ENCODE measurements at places on chromosomes 4 and X. TPM values are rescaled to one million over a fixed set of nuclear protein-coding genes. Genes with fewer than 3 reads are reported as not detected.

DNA sequence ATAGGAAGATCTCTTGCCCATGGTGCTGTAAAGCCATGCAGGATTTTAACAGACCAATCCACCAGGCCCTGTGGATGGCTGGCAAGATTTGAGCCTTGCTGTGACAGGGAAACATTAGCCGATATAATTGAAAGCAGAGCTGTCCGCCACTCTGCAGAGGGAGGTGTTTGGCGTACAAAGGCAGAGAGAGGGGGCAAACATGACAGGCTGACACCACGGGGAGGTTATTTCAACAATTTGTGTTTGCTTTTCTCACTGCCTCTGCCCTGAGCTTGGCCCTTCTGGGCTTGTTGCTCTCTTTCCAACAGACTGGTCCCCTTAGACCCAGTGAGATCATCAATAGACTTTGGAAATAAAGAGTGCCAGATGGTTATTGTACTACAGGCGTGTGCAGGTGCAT is 59.4 kb downstream of the CLNK start:
- no peak for DNase-seq

DNA sequence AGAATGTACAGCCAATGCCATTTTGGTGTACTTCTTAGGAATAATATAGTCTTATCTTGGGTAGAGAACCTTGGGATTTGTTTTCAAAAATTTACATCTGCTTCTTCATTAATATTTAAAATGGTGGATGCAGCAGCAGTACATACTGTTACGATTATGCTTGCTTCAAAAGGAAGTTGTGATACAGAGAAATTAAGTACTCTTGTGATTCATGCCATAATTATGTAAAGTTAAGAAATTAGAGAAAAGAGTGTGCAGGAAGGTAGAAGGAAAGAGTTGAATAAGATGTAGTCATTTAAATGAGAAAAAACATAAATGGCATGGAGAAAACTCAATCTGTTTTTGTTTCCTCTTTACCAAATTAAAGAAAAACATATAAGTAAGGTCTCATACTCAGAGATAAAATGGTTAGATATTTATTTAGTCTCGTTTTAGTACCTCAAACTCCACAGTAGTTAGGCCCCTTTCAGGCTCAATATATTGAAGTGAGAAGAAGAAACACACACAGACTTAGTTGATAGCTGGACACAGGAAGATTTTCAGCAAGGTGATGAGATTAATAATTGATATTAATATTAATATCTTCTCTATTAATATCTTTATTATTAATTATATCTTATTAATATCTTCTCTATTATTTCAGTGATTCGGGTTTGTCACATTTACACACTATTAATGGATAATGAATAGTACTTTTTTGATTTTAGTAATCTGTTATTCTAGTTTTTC is 70.1 kb upstream of the HPGD start:
- no peak for DNase-seq

DNA sequence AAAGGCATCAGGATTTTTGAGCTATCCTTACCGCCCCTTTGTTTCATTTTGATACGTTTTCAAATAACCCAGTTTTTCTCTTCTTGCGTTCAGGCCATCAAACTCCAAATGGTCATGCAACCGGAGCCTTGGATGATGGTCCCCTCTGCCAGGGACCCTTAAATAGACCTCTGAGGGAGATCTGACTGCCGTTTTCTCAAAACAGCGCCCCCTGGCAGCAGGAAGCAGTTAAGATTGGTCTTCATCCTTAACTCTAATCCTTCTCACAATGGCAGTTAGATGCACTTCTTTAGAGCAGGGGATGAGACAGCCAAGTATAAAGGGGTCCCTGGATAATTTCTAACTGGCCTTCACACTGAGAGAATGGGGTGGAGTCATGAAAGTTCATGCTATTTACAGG is 525.0 kb upstream of the SPANXN1 start:
- no peak for DNase-seq

NPY2R gene
- total RNA-seq, result not detected

DNA sequence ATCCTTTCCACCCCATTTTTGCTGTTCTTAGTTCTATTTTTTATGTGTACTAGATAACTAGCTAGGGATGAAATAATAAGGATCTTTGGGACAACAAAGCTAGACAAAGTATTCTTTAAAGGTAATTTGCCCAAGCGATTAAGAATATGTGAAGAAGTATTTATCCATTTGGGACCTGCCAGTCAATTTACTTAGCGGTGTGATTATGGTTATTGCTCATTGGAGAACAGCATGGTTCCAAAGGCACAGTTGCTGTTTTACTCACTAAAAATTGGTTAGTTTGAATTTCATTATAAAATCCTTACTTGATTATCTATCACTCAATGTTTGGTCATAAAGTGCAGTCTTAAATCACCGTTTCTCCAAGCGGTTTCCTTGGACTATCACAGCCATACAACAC is 124.1 kb downstream of the SNCA start:
- DNase-seq, result no peak

PPP2R3B gene
- 31.7 TPM for total RNA-seq

DNA sequence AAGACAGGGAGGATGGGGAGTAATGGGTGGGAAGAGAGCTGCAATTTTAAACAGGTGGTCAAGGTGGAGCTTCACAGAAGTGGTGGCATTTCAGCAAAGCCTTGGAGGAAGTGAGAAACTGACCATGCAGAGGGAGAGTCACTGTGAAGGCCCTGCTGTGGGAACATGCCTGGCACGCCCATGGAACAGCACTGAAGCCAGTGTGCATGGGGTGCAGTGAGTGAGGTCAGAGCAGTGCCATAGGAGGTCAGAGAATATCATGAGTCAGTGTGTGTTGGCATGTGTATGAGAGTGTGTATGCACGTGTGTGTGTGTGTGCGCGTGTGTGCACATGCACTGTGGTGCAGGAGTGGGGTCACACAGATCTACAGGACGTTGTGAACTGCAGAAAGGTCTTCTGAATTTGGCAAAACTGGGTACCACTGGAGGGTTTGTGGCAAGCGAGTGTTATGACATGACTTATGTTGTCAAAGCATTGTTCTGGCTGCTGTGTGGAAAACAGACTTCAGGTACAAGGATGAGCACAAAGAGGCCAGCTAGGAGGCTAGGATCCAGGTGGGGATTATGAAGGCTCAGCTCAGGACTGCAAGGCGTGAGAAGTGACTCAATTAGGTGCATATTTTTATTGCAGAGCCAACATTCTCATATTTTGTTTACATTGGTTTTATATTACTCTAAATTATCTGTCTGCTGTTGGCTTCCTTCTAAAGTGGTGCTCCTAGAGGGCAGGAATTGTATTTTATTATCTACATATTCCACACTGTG is 34.0 kb downstream of the ZNF827 start:
- no peak for DNase-seq

- no peak for DNase-seq
Measured at GRCh38 chrX:150625875-150626274, 57.5 kb downstream of the MTM1 start.

DNA sequence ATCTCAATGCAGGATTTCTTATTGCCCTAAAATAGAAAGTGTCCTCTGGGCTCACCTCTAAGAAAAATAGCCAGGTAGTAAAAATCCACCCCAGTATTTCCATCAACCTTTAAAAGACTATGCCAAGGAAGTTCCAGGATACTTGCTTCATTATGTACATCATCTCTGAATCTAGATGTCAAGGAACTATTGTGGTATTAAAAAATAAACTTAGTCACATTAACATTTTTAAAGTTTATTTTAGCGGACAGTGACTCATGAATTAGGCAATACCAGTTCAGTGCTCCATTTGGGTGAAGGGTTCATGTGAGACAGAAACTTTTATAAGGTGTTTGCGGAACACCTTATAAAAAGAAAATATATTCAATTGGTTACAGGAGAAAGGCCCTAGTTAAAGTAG is 209.2 kb downstream of the ADAM29 start:
- DNase-seq, result no peak

DNA sequence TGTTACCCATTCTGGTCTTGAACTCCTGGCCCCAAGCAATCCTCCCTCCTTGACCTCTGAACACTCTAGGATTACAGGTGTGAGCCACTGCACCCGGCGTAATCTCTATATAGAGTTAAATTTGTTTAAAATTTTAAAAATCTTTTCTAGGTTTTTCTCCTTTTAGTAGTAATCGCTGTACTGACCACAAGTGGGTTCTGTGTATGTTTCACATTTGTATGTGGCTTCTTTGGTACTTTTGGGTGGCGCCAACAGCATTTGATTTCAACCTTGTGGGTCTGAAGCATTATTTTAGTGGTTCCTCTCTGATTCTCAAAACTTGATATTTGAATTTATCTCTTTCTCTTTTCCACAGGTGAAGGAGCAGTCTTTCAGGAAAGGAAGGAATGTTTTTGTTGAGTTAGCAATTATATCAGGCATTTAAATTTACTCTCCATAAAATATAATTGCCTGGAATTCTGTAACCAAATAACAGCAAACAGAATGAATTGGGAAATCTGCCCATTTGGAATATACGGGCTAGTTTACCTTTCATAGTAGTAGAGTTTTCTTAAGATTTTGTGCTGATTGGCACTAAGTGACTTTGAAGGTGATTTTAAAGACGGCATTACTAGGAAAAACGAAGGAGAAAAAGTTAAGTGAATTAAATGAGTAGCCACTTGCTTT is 29.5 kb downstream of the ARHGAP10 start:
- no peak for DNase-seq

- no peak for DNase-seq
Measured at GRCh38 chr4:138204507-138204906, 37.6 kb downstream of the SLC7A11 start.

DNA sequence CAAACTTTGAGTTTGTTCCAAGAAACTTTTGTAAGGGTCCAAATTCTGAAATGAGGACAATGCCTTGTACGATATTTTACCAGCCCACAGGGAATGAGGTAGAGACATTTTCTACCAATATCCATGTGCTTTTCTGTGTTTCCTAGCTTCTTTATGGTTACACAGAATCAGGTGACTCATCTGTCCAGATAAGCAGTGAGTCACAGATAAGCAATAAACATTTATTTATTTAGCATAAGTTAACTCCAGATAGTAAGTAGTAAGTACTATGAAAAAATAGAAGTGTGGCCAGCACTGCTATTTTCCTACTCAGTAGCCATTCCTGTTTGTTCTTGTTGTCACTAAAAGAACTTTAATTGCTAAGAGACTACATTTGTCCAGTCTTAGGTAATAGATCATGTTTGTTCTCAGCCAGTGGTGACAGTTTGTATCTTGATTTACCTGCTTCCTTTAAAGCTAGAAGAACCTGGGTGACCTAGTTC is 7.4 kb downstream of the AFF1 start:
- DNase-seq, result no peak

MGST2 gene
- 8.7 TPM for total RNA-seq

GRCh38 chr4:100819505-100819904 is 301.7 kb upstream of the EMCN start:
- no peak for DNase-seq

- DNase-seq, result no peak
Measured at GRCh38 chrX:103151799-103152198, 58.9 kb upstream of the NXF3 start.

FGF16 gene
- not detected for total RNA-seq

DNA sequence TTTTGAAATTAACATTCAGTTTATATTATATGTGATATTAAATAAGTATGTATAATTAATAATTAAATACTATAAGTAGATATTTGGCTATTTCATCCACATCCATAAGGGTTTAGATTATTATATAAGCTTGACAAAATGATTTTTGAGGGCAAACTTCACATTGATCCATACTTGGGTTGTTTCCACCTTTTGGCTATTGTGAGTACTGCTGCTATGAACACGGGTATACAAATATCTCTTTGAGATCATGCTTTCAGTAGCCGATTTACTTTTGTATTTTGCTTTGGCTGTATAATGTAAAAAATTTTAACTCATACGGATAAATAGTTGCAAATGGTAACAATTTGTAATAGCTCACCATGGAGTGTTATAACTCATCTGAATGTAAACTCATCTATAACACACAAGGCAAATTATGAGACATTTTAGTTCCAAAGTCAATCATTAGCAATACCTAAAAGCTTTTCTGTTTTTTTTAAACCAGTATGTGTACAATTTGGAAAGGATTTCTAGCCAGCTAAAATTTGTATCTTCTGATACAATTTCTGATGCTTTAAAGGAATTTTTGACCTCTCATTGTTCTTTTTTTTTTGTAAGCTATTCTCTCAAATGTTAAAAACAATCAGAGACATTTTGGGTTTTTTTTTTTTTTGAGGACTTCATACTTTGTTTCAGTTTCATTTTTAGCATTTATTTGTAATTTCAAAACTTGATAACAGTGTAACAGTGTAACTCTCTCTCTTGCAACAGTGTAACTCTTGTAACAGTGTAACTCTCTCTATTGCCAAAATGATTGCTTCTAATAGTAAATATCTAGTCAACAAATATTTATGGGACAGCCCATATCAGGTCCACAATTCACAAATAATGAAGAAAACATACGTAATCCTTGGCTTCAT is 51.8 kb upstream of the ARX start:
- DNase-seq, result no peak

DNA sequence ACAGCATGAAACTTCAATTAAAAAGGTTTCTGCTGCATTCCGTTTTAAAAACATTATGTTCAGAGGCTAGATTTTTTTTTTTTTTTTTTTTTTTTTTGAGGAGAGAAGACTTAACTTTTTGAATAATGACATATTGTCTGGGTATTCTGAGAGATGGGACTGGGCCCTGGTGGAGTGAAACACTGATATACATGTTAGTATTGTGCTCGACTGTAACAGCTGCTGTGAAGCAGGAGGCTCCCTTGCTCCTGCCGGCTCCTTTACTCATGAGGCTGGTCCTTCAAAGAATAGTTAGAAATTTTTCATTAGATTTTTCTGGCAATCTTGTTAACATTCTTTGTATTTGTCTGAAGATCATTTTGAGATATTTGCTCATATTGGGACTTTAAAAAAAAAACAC is 73.3 kb downstream of the TMEM131L start:
- no peak for DNase-seq

SMIM20 gene
- total RNA-seq, result 28.0 TPM

DNA sequence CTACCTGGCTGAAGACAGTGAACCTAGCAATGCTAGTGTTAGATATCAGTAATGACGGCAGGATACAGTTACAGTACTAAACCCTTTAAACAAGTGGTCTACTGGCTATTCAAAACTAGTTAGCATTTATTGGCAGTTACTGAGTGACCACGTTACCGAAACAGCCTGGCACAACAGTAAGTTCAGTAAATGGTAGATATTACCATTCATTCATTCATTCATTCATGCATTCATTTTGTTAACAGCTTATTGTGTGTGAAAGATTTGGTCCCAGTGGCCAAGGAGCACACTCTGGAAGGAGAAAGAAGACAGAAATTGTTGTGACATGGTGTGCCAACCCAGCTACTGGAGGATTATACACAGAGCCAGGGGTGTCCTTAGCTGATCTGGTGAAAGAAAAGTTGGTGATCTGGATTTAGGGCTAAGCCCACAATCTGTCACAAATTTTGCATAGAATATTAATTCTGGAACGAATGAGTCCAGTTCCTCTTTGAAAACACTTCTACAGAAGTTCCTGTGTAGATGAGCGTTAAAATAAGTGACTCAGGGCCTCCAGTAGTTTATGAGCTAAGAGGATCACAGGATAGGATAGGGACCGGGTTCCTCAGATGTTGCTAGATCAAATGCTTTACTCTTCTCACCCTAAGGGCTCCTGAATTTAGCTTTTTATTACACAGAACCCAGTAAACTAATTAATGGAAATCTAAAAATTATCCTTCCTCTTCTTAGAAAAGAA is 179.1 kb downstream of the CBR4 start:
- no peak for DNase-seq

GRCh38 chr4:10013722-10014121 is 7.6 kb downstream of the SLC2A9 start:
- DNase-seq, result peak; percentile 67

L1CAM gene
- 0.45 TPM for total RNA-seq

All from activated CD4-positive, alpha-beta memory T cell treated with anti-CD3 and anti-CD28 coated beads for 36 hours (primary cell).